ENCODE measurements at places on chromosomes 7 and 10.

GRCh38 chr10:17019696-17020095 is 109.9 kb downstream of the CUBN start:
- no peak for DNase-seq

- no peak for DNase-seq
These were observed 116.3 kb upstream of the RET start for GRCh38 chr10:42960491-42960990.

- DNase-seq = no peak
These were observed 28.8 kb downstream of the PTPN12 start for GRCh38 chr7:77565917-77566316.

DNA sequence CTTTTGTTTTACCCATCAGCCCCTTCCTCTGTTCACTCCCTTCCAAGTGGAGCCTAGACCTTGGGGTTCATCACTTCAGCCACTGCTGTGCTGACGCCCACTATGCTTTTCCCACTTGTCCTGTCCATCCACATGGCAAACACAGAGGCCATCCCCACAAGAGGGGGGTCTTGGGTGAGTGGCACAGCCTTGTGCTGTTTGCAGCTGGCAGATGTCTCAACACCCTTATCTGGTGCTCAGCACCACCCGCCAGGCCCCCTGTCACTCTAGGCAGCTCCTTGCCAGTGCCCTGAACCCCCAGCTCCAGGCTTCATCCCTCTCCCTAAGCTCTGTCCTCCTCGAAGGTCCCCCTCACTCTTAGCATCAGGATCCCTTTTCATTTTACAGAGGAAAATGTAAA is 13.1 kb downstream of the BLVRA start:
- no peak for DNase-seq

- no peak for DNase-seq
These were observed 1.7 kb downstream of the CDK6 start for GRCh38 chr7:92834507-92835260.

DNA sequence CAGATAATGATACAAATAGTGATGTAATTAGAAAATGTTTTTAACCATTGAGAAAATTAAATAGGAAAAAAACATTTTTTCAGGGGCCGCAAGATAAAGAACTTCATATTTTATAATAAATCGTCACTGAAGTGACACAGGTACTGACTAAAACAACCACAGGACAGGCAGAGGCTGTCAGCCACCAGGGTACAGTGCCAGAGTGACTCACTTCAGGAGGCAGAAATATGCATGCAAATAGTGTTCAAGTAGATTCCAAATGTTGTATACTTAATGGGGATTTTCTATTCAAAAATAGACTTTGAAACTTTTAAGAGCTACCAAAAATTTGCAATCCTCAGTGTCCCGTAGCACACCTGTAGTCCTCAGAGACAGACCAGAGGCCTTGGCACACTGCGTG is 68.6 kb downstream of the FRMPD2 start:
- no peak for DNase-seq

GRCh38 chr7:125661006-125661405 is 731.4 kb upstream of the POT1 start:
- no peak for DNase-seq

DNA sequence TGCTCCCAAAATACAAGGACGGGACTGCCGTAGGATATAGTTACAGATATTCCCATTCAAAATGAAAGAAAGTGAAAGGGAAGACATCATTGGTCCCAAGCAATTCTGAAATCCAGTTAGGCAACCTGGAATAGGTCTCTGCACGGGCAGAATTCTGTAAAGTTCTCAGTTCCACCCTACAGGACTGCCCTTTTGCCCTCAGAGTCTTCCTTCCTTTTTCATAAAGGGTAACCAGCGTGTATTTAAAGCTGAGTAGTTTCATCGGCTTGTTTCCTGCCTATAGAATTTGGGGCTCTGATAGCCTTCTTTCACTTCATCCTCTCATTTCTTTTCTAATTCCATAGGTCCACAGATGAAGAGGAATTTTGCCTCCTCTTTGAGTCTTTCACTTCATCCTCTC is 20.0 kb downstream of the COPG2 start:
- no peak for DNase-seq

DNA sequence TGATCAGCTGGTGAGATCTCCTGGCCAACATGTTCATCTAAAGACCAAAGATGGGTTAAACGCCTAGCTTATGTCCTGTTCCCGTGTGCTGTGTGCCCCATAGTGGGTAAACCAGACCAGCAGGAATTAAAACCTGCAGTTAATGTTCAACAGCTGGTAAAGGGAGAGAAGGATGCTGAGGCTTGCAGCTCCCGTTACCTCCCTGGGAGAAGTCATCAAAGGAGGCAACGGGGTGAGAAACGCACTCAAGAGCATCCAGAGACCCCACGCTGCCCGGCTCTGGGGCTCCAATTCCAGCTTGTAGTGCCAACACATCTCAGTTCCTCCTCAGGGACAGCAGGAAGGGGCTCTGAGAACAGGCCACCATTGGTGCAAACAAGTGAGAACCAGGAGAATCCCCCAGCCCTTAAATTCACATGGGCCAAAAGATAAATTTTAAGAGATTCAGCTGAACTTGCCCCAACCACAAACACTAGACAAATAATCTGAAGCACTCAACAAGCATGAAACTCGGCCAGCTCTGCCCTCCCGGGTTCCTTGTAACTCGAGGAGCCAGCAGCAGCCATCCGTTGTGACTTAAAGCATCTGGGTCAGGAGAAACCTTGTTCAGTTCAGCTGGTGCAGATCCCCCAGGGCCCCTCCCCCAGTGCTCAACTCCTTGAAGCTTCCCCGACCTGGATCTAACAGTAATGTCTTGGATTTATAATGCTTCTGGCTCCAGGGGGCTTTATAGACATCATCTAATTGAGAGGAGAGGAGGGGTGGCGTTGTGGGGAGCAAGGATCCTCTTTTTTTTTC is 29.4 kb downstream of the FAM241B start:
- DNase-seq = no peak

- DNase-seq = no peak
These were observed 110.1 kb downstream of the JAZF1 start for GRCh38 chr7:28070297-28071055.

GRCh38 chr10:71393841-71394475 is 2.8 kb upstream of the CDH23 start:
- no peak for DNase-seq

DNA sequence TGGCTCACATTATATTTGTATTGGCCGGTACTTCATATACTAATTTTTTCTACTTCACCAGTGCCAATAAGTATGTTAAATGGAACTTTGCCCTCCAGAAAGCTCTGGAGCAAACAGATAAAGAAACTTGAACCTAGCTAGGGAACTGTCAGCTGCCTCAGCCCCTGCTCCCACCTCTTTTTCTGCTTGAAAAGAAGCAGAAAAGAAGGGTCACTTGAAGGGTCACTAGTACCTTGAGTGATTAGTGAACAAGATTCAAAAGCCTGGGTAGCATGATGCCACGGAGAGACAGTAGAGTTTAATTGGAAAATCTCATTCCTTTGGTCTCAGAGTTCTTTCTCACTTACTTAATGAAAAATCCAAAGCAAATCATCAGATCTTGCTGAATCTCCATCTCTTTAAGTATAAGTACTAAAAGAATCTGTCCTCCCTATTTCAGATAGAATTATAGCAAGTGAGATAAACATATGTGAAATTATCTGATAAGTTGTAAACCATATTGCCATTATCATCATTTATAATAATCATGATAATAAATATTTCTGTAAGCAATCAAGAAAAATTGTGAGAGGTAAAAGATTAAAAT is 47.7 kb downstream of the PTN start:
- DNase-seq = no peak

- DNase-seq = no peak
These were observed 18.5 kb downstream of the SLC13A4 start for GRCh38 chr7:135709508-135709907.

- DNase-seq = no peak
These were observed 86.8 kb downstream of the MKX start for GRCh38 chr10:27658788-27659187.

DNA sequence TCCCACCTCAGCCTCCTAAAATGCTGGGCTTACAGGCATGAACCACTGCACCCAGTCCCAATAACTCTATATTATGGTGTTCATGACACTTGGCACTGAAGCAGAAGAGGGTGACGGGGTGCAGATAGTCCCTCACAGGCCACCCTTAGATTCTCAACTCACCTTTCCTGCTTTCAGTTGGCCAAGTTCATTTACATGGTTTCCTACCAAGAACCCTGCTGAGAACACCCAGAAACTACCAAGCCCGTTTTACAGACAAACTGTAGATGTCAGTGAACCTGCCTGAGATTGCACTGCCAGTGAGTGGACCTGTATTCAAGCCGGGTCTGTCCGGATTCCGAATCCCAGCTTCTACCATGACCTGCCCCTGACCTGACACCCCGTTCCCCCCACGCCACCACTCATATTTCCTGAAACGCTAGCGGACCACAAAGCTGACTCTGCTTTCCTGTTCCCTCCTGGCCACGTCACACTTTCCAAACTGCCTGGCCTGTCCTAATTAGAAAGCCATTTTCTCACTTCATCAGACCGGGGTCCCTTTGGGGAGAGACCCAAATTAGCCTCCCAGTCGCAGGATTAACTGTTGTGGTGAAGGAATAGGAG is 17.3 kb downstream of the GRID2IP start:
- DNase-seq = no peak

DNA sequence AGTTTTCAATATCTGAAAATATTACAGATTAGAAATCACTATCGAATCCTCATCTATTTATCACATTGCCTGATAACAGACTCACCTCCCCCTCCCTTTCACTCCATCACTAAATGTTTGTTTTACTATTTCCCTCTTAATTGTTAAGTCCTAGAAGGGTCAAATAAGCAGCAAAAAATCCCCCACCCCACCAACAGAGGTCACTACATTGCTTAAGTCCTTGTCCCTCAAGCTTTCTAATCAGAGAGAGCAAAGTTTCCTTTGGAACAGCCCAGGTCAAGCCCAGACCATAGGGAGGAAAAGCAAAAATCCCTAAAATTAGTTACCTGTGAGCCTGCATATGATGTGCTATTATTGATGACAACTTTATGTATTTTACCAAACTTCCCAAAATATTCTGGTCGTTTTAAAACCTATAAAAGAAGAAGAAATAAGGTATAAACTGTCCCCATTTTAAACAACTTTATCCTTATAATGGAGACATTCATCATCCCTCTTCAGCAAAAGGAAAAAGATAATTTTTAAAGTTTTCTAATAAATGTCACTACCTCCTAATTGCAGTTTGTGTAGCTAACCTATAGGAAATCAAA is 95.0 kb downstream of the CNOT4 start:
- peak; percentile 53 for DNase-seq

Data from foreskin melanocyte (primary cell).